ENCODE measurements at places on chromosomes 16 and 17.

- DNase-seq = no peak
Measured at GRCh38 chr16:80028581-80029380, 428.2 kb upstream of the MAF start.

DNA sequence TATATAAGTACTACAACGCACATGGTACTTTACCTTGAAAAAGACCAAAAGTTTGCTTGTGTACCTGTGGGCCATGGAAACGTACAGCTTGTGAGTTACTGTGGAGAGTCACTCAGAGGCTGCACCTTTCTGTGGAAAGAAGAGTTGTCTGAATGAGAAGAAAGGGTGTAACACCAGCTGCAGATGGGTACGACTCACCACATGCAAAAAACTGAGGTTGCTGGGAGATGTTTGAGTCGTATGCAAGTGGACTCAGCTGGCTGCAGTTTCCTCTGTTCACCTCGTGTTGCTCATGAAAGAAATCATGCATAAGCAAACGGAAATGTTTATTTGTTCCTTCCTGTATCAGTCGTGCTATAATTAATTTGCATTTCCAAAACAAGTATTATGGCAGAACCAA lies 22.4 kb upstream of the DYNLRB2 start:
- DNase-seq = no peak

DNA sequence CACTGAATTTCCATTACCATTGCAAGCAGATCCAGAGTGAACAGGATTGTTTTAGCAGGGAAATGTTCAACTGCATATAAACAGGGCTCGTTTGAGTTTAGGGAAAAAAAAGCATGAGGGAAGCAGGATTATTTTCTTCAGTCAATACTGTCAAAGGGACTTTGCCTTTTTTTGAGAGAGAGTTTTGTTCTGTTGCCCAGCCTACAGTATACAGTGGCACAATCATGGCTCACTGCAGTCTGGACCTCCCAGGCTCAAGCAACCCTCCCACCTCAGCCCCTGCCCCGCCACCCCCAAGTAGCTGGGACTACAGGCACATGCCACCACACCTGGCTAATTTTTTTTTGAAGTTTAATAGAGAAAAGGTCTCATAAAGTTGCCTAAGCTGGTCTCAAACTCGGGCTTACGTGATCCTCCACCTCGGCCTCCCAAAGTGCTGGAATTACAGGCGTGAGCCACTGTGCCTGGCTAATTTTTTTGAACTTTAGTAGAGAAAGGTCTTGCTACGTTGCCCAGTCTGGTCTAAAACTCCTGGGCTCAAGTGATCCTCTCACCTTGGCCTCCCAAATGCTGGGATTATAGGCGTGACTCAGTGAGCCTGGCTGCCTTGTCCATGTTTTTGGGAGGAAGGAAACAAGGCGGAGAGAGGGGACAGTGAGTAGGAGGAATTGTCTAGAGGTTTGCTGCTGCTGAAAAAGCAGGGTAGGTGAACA lies 14.8 kb downstream of the PKD1L3 start:
- no peak for DNase-seq

- DNase-seq = no peak
Measured at GRCh38 chr16:19785512-19786130, 67.5 kb downstream of the IQCK start.

GRCh38 chr17:41522301-41523224 lies 3.9 kb upstream of the KRT15 start:
- DNase-seq = no peak

Measured in fibroblast of skin of right biceps (primary cell).